ENCODE measurements at places on chromosomes 12 and 14. TPM values are rescaled to one million over a fixed set of nuclear protein-coding genes. Genes with fewer than 3 reads are reported as not detected.

The HAL gene
- total RNA-seq = not detected

The TMEM179 gene
- total RNA-seq = not detected

The PTPRQ gene
- total RNA-seq = 4.0 TPM

The GUCY2C gene
- total RNA-seq = not detected

The IL26 gene
- 0.64 TPM for total RNA-seq

The FAM186B gene
- total RNA-seq = not detected

The AKAP5 gene
- total RNA-seq = not detected

The CCDC196 gene
- not detected for total RNA-seq

The LGR5 gene
- total RNA-seq = not detected

The KCNA5 gene
- total RNA-seq = not detected

The SDSL gene
- 11.0 TPM for total RNA-seq

The ETFRF1 gene
- 71.4 TPM for total RNA-seq

The SIX4 gene
- total RNA-seq = 3.1 TPM

The RABGGTA gene
- total RNA-seq = 1.7 TPM

The ACVR1B gene
- 0.57 TPM for total RNA-seq

The ACADS gene
- total RNA-seq = 7.5 TPM

The RNASE2 gene
- total RNA-seq = not detected

The SMIM41 gene
- not detected for total RNA-seq

The RPS6KL1 gene
- 11.3 TPM for total RNA-seq

The C14orf132 gene
- 3.8 TPM for total RNA-seq

The CDK2 gene
- total RNA-seq = 40.9 TPM

The ASIC1 gene
- total RNA-seq = 1.7 TPM

The ATXN3 gene
- 22.0 TPM for total RNA-seq

The LYZ gene
- total RNA-seq = not detected

The FGD6 gene
- 0.91 TPM for total RNA-seq

The CCND2 gene
- total RNA-seq = not detected

The KRT3 gene
- total RNA-seq = not detected

The CYP27B1 gene
- not detected for total RNA-seq

The RBMS2 gene
- total RNA-seq = 4.4 TPM

The IKZF4 gene
- total RNA-seq = 0.30 TPM

The ANKRD33 gene
- total RNA-seq = not detected

The GALNT6 gene
- total RNA-seq = not detected

The AQP2 gene
- not detected for total RNA-seq

The ESRRB gene
- not detected for total RNA-seq

The TAS2R50 gene
- total RNA-seq = not detected

The RAPGEF3 gene
- 6.1 TPM for total RNA-seq

The SERPINA4 gene
- not detected for total RNA-seq

The CMTM5 gene
- total RNA-seq = not detected

The OTOGL gene
- total RNA-seq = 0.32 TPM

The KIF5A gene
- total RNA-seq = not detected

The KLRC2 gene
- not detected for total RNA-seq

The TNFAIP2 gene
- 90.4 TPM for total RNA-seq

The TAS2R9 gene
- not detected for total RNA-seq

The EML1 gene
- total RNA-seq = 11.8 TPM

The TGM1 gene
- 0.86 TPM for total RNA-seq

The FSCB gene
- total RNA-seq = not detected

The NGB gene
- total RNA-seq = not detected

The MNAT1 gene
- 45.7 TPM for total RNA-seq
